Skeletal muscle cell (primary cell): ENCODE measurements at places on chromosomes 13 and 19.

GRCh38 chr13:99311137-99311536 is 3.9 kb upstream of the GPR183 start:
- no peak for DNase-seq

DNA sequence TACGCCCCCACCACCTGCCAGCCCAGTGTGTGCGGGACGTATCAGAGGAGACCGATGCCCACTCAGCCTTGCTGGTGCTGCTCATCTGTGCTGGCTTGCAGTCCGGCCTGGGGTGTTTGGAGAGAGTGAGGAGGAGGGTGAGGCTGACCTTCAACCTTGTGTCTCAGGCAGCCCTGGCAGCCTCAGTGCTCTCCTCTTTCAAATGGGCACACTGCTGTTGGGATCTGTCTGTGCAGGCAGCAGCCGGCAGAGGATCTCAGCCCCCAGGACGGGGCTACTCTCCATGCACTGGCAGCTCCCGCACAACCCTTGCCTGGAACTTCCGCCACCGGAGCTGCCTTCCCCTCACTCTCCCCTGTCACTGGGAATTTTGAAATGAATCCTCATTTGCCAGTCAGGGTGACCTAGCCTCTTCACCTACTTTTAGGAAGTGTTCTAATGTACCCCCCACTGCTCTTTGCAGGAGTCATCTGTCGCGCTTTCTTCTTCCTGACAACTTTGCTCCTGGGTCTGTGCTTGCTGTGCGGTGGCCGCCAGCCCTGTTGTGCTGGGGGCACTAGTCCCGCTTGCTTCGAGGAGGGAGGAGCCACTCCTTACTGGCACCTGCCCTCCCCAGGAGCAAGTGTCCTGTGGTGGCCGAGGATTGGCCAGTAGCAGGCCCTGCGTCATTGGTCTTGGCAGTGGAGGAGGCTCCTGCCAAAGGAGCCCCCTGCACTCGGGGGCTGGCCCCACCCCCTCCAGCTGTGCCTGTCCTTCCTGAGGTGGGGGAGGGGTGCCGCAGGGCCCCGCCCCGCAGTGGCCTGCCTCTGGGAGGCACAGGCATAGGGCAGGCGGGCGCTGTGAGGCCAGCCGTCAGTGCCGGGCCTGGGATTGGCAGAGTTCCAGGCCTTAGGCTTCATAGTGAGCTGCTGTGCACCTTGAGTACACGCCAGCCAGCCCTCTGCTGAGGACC is 53.4 kb downstream of the TSSK6 start:
- DNase-seq = peak; percentile 39

GRCh38 chr19:738509-739128 is 12.3 kb upstream of the MISP start:
- no peak for DNase-seq

DNA sequence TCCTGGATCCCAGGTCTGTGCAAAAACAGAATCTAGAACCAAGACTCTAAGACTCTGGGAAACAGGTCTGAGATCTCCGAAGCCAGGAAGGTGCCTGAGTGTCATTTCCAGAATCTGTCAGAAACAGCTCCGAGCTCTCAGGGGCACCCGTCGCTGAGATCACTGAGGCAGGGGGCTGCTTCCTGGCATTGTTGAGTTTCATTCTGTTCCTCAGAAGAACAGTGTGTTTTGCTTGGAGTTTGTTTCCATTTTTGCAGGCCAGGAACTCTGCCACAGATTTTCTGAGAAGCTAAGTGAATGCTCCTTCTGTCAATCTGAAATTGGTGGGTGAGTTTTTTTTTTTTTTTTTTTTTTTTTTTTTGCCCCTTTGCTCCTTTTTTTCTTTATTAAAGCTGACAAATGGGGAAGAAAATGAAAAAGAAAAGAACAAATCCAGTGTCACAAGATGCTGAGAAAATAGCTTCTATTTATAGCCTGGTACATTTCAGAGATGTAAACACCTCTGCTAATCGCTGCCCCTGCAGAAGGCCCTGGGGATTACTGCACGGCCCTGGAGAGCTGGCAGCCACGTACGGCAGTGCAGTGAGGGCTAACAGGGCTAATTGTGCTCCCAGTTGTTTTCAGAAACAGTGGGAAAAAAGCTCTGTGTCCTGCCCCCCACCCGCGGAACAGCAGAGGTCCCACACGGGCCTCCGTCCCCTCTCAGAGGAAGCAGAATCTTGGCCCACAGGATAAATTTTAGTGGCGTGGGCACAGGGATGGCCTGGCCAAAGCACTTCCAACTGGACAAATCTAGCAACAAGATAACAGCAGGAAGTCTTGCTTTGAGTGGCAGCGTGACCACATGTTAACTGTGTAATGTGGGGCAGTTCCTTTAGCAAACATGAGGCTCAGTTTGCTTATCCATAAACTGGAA is 237.6 kb upstream of the IRS2 start:
- DNase-seq = peak; percentile 64

DNA sequence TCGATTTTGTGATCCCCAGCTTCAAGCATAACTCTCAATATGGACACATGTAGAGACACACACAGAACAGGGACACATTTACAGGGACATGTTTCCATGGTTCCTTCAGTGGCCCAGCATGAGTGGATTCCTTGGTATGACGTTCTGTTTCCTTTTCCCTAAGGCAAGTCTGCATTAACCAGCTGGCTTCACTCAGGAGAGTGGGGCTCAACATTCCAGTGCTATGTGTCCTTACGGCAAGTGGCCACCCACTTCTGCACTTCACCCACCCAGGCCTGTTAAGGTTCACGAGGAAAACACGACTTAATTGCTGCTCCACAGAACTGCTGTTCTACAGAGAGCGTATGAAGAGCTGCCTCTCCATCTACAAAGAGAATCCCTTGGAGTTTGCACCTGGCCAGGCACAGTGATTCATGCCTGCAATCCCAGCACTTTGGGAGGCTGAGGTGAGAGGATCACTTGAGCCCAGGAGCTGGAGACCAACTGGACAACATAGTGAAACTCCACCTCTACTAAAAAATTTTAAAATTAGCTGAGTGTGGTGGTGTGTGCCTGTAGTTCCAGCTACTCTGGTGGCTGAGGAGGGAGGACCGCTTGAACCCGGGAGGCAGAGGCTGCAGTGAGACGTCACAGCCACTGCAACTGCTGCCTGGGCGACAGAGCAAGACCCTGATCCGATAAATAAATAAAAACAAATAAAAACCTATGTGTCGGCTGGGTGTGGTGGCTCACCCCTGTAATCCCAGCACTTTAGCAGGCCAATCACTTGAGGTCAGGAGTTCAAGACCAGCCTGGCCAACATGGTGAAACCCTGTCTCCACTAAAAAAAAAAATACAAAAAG is 32.5 kb downstream of the BRD4 start:
- DNase-seq = no peak

DNA sequence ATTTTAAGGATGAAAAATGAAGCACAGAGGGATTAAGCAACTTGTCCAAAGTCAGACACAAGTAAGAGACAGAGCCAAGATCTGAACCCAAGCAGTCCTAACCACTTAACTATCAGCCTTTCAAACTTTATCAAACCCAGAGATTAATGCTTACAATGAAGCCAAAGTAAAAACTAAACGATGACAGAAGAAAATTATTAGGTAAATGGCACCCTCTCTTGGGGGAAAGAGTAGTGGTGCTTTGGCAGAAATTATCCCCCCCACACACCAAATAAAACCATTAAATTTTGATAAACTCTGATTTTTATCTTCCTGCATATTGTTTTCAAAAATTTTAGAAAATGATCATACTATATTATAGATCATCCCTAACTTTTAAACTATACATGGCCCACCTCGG is 329.2 kb downstream of the SLC7A1 start:
- DNase-seq = no peak

DNA sequence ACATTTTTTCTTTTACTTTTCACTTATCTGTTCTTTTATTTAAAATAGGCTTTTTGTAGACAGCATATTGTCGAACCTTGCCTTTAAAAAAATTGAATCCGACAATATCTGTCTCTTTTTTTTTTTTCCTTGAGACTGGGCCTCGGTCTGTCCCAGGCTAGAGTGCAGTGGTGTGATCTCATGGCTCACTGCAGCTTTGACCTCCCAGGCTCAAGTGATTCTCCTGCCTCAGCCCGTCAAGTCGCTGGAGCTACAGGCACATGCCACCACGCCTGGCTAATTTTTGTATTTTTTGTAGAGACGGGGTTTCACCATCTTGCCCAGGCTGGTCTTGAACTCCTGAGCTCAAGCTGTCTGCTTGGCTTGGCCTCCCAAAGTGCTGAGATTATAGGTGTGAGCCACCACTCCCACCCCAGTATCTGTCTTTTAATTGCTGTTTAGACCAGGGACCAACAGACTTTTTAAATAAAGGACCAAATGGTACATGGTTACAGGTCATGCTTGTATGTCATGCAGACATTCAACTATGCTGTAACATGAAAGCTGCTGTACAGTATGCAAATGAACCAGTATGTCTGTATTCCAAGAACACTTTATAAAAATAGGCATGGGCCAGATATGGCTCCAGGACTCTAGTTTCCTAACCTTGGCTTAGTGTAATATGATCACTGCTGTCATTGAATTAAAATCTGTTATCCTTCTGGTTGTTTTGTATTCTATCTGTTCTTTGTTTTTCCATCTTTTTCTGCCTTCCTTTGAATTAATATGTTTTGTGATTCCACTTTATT is 80.3 kb downstream of the GJA3 start:
- no peak for DNase-seq

GRCh38 chr19:14149509-14149994 is 13.2 kb upstream of the ASF1B start:
- no peak for DNase-seq

DNA sequence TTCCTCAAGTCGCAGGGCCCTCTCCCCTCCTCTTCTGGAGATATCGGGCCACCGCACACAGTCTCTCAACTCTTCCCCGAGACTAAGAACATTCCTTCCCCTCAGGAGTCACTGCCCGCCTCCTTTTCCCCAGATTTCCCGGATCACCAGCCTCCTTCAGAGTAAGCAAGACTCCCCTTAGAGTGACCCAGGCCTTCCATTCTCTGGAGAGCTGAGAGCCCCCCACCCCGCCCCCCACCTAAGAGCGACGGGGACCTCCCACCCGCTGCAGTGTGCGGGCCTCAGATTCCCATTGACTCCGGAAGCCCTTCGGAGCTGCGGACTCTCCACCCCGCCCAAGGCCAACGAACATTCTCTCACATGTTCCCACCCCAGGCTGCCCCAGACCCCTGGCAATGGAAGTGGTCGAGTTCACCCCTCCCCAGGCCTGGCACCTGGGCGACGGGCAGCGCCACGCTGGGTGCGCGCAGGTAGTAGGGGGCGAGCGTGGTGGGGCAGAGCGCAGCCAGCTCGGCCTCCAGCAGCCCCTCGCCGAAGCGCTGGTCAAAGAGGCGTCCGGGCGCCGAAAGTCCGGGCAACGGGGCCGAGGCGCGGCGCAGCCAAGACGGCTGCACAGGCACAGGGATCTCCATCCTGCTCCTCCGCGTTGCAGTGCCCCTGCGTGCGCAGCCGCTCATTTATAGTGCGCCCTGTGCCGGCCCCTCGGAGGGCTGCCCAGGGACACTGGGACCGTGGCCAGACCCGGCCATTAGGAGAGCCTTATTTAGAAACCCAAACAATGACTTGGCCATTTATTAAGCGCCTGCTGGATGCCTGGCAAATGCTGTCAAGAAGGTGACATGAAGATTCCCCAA is at the start of gene HSPB6:
Gene HSPB6 (minus strand): TSS at position 653 of the 854 bp plus-strand sequence. CDS start 21 bp downstream, at position 632.
- DNase-seq = no peak
